Skeletal muscle cell (primary cell): ENCODE measurements at places on chromosomes 7 and 10.

DNA sequence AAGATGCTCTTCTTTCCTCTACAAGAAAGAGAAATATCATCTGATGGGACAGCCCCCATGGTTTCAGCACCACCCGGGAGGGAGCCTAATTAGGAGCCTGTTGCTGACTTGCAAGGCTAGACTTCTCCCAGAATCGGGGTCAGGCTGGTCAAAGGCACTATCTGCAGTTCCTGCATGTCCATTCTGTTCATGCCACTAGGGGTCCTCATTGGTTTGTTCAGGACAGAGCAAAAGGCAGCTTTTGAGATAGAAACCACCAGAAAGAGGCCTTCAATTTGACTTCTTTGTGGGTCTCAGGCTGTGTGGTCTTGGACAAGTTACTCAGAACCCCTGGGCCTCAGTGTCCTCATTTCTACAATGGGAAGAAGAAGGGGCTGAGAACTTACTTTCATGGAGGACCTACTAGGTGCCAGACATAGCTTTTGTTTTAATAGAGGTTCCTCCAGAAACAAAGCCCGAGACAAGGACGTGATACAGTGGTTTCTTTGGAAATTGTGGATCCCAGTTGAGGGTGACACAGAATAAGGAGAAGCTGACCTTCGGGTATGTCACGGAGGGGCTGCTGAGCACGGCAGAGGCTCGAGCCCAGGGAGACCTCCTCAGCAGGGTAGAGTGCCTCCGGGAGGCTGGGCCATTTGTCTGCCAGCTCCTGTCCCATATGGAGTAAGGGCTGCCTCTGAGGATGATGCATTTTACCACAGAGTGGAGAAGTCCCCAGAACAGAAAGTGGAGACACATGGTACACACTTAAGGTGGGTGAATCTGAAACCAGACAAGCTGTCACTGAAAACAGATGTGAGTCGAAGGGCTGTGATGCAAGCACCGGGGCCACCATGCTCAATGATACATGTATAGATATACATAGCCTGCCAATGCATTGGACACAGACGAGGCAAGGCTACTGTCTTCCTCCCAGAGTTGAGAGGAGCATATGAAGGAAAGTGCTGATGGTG, 33.1 kb upstream of the NEUROD6 start:
- DNase-seq = peak; percentile 1

GRCh38 chr7:92415225-92415624, 32.1 kb upstream of the GATAD1 start:
- no peak for DNase-seq

- no peak for DNase-seq
Observed at GRCh38 chr7:30805931-30806330, 34.7 kb downstream of the MINDY4 start.

DNA sequence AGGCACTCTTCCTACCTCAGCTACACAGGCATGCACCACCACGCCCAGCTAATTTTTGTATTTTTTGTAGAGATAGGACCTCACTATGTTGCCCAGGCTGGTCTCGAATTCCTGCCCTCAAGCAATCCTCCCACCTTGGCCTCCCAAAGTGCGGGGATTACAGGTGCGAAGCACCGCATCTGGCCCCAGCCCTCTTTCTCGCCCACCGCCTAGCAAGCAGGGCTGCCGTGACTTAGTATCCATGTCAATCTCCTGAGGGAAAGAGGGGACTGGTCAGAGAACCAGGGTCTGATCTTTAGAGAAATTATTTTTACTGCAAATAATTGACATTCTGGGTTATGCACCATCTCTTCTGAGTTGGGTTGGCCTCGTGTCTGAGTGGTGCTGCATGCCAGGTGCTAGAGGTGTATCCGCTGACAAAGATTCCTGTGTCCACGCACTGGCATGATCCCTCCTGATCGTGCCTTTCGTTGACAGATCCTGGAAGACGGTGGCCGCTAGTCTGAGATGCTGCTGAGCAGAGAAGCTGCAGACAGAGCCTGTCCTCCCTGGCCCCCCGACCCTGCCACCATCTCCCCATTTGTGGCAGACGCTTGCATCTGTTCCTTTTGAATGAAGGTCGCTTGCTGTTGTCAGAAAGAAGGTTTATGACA, 22.7 kb downstream of the WIPI2 start:
- no peak for DNase-seq

DNA sequence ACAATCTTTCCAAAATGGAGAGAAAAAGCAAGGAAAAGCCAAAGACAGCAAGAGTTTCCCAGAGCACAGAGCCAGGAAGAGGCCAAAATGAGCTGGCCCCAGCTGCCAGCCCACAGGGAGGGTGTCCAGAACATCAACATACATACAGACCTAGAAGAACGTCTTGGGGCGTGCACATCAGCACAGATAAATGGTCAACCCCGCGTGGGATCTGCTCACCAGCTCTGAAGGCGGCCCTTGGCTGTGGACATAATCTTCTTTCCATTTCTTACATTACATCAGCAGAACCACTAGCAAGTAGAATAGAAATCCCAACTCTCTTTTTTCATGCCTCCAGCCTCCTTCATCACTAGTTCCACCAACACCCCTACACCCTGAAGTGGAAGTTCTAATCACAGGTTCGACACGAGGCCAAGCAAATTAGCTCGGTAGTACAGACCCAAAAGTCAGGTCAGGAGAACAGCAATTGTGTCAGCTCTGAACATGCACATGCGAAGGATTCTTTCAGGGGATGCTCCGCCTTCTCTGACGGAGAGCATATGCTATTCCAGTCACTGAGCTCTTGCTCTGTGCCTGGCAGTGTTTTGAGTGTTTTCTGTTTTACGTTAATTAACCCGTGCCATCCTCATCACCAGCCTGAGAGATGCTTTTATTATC, 16.4 kb downstream of the SH3PXD2A start:
- DNase-seq = no peak

DNA sequence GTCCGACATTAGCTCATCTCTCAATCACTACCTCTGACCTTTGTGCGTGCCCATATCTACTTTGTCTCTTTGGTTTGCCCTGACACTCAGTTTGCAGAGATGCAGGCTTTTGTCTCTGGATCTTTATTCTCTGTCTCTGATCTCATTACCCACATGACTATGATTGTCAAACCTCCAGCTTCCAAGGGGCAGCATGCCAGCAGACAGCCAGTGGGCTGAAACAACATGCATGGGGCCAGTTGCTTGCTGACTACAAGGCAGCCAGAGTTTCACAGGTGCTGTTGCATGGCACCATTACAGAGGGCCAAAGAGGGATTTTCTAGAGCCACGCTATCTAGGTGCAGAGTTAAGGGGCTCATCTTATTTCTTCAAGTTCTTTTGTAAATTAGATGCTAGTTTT, 146.2 kb downstream of the SPAG6 start:
- no peak for DNase-seq

DNA sequence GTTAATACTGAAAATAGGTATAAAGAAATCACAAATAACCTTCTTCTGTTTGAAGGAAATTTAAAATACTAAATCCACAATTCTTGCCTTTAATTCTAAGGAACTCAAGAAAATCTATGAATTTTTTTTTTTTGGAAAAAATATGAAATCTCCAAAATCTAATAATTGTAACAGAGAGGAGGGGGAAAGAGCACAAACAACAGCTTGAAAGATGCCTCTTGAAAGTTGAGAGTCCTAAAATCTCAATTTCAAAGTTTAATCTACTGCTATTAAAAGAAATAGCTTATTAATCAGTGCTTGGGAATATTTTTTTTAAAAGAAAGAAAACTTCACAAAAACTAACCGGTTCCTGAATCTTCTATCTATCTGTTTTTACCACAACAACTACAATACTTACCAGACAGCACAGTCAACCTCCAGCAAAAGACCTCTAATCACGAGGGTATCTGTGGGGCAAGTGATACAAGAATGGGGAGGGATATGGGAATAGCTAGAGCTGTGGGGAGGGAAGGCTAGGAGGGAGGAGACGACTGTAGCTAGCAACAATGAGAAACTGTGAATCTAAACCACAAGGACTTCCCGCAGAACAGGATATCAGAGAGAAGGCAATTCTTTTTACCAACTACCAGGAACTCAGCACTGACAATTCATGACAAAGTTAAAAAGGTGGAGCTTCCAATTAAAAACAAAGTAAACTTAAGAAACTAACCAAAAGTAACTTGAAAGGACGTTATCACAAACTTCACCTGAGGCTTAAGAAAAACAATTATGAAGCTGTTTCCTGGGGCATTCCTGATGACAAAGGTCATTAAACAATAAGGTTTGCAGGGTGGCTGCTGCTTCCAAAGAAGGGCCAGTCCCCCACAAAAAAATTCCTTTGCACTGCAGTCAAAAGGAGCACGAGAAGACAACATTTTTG, at the start of gene USP54:
USP54 (minus strand) TSS at position 462 of the 919 bp plus-strand sequence. CDS start 15,684 bp downstream, outside the sequence.
- no peak for DNase-seq

DNA sequence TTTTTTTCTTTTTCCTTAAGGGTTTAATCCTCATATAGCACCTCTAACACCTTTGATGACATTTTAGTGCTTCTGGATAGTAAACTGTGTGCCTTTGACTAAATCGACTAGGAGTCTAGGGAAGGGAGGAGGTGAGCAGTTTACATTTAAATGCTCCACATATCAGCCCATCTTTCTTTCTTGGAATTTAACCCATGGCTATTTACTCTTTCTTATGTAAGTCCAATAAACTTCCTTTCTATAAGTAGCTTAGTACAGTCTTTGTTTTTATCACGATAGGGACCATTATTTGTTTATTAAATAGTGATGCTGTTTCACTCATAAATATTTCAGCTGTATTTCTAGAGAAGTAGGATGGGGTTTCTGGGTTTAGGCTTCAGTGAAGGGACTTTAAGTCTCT, 669.9 kb downstream of the AUTS2 start:
- no peak for DNase-seq

DNA sequence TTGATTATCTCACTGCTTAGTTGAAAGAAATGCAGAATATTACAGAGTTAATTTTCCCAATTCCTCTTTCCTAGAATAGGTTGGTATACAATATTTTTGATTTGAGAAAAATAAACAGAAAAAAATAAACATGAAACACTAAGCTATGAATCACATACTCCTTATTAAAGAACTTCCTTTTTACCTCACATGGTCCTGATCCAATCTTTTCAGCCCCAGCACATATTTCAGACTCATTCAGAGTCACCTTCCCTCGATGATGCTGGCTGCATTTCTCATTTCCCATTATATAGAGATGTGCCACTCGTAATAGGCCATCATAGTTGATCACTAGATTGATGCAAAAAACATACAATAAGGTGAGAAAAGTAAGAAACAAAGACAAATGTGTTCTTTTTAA, 64.6 kb downstream of the HGF start:
- DNase-seq = no peak

- no peak for DNase-seq
Observed at GRCh38 chr10:116307455-116307854, 16.8 kb upstream of the CCDC172 start.

GRCh38 chr7:94912085-94912484, 4.7 kb downstream of the PPP1R9A start:
- no peak for DNase-seq

DNA sequence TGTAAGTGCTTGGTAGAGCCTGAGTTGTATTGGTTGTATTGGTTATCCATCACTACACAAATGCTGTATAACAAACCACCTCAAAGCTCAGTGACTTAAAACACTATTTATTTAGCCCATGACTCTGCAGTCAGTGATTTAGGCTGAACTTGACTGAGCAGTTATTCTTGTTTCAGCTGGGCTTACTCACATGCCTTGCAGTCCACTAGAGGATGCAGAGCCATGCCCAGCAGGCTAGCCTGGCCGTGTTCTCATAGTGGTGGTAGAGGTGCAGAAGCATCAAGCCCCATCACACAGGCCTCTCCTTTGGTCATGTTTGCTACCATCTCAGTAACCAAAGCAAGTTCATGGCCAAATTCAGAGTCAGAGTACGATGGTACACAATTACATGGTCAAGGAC, 43.9 kb downstream of the LUC7L2 start:
- no peak for DNase-seq

DNA sequence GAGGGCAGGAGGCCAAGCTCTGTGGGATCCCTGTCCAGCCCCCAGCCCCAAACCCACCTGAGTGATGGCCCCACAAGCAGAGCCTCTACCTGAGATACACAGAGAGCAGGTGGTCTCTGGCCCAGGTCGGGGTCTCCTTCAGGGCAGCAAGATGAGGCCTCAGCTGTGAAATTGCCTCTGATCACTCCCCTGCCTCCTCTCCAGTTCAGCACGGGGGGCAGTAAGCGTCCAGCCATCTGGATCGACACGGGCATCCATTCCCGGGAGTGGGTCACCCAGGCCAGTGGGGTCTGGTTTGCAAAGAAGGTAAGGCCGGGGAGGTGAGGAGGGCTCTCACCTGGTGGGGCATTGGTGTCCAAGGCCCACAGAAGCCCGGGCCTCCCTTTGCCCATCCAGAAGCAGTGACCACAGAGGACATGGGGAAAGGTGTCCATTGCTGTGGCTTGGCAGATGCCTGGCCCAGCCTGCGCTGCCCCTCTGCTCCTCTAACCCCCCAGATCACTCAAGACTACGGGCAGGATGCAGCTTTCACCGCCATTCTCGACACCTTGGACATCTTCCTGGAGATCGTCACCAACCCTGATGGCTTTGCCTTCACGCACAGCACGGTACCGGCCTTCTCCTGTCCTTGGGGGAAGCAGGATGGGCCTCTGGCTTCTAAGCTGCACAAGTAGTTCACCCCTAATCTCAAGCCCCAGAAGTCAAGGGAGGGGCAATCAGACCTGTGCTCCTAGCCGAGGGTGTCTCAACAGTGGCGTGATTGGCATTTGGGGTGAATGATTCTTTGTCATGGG, 3.1 kb downstream of the CPA1 start:
- no peak for DNase-seq

- no peak for DNase-seq
Observed at GRCh38 chr10:73997461-73997786, 492 bp upstream of the VCL start.

- no peak for DNase-seq
Observed at GRCh38 chr10:101453791-101454718, 100.1 kb downstream of the BTRC start.

DNA sequence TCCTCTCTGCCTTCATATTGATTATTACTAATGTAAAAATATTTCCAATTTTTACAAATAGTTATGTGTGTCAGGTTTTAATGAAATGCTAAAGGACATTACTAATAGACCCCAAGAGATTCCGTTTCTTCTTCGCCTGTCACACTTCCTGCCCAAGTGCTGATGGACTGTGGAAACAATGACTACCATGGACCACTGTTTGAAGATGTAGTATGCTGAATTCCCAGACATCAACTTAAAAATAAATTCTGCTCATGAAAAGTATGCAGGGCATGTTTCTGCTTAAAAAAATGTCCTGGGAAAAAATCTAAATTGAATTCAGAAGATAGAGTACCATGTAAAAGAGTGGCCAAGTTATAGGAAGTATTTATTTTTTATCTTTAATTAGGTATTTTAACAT, 52.1 kb downstream of the ST7 start:
- DNase-seq = no peak

DNA sequence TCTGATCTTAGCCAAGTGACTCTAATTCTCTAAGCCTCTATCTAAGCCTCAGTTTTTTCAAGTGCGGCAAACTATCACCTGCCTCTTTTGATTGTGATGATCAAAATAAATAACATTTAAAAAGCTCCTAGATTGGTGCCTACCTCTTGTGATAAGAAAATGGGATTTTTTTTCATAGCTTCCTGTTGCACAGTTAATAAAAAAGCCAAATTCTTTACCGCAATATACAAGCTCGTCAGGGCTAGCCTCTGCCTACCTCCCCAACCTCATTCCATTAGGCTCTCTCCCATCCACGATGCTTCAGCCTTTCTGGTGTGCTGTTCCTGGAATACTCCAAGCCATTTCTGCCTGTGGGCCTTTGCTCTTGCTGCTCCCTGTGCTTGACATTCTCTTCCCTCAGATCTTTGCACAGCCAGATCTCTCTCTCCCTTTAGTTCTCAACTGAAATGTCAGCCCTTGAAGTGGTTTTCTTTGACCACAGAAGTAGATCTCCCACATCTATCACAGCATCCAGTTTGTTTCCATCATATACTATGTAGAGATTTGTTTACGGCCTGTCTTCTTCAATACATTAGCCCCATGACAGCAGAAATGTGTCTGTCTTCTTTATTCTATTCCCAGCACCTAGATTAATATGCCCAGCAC, 48.8 kb downstream of the SFR1 start:
- DNase-seq = no peak
